MG63 (cell line): ENCODE measurements at places on chromosomes 5 and 9. TPM values are rescaled to one million over a fixed set of nuclear protein-coding genes. Genes with fewer than 3 reads are reported as not detected.
A peak's percentile ranks its signal among the peaks of the same experiment; 100 is the strongest.

The RLN1 gene
- not detected in 2 replicates for total RNA-seq

The HRH2 gene
- total RNA-seq: not detected in 2 replicates

DNA sequence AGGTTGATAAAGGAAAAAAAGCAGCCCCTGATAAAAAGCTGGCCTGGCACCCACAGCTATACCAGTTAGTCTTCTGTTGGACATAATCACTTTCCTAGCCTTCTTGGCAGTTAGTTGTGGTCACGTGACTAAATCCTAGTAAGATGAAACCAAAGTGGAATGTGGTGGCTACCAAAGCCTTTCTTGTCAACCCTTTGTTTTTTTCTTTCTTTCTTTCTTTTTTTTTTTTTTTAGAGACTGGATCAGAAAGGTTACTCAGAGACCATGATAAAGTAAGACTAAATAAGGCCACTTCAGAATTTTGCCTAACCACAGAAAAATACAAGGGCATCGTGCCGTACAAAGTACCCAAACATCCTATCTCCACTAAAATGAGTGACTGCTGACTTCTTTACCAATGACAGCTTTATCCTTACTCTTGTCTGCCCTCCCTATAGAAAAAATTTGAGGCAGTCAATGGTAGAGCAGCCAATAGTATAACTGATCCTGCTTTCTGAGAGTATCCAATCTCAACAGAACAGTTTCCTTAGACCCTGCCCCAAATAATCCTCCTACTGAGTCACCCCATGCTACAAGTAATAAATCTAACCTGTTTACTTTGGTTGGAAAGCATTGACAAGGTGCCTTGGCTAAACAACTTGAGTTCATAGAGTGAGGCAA, 14.2 kb upstream of the KIF27 start:
- DNase-seq: peak; percentile 24

GRCh38 chr5:109351988-109352864, 57.5 kb downstream of the PJA2 start:
- no peak for DNase-seq

The PRSS3 gene
- total RNA-seq: not detected in 2 replicates

- DNase-seq: no peak
Observed at GRCh38 chr5:169978714-169979113, 1.6 kb downstream of the INSYN2B start.

The PCDHAC1 gene
- not detected in 2 replicates for total RNA-seq

The PCSK5 gene
- 0.13 TPM in 1 of 2 replicates, not detected in the other for total RNA-seq

DNA sequence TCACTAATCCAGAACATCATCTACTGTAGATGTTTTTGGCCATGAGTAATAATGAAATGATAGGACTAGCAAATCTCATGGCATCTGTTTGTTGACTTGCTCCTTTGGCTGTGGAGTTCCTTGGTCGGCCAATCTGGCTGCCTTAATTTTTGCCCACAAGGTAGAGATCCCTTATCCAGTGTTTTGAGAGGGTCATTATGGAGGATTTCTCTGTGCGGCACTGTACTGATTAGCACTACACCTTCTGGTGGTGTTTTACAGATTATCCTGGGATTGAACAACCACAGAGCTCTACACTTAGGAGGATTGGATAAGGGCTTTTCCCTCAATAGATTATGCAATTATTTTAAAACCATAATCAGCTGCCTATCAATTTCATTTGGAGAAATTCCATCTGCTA, 3.2 kb upstream of the ENHO start:
- no peak for DNase-seq

The MOB3B gene
- total RNA-seq: not detected in 2 replicates

DNA sequence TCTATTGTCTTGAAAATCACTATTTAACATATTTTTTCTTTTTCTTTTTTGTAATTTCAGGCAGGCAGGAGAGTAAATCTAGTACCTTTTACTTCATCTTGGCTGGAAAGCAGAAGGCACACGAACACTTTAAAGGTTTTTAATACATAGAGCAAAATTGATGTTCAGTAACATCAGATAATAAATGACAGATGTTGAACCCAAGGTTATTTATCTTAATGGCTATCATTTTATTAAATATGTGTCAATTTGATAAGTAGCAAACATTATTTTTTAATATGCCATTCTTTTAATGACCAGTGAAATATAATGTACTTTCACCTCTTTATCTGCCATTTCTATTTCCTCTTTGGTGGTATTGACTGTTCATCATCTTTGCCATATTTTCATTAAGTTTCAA, 381.2 kb downstream of the ARHGEF28 start:
- DNase-seq: no peak

DNA sequence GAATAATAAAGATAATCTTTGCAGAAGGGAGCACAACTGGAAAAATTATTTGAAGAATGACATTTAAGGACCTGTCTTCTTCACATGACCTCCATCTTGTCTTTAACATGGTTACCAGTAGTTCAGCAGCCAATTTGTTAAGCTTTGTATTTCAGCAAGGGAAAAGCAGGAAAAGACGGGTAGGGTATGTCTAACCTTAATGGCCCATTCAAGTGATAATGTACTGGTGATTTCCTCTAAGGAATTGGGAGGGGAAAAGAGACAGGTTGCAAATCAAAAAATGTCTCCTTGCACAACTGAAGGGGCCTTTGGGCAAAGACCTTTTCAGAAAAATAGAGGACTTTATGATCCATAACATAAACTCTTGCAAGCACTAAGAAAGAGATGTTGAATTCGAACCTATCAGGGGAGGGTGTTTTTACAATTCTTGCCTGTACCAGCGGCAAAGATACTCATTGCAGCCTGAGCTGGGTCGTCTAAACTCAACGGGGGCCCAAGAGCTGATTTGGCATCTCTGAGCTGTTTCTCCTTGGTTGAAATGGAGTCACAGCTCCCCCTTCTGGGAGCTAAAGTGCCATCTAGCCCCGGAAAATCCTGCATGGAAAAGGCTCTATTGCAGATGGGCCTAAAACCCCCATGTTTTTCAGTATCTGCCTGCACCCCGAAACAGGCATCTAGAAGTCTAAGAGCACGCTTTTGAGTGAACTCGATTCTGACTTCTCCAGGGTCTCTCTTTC, 3.8 kb downstream of the BRINP1 start:
- peak; percentile 20 for DNase-seq

GRCh38 chr5:176629853-176630680, at the start of the genes EIF4E1B and SNCB:
Gene EIF4E1B, plus strand, starts transcription at chr5:176630675. Its CDS starts 12,113 bp downstream, at chr5:176642788.
Gene SNCB, minus strand, starts transcription at chr5:176630534. Its CDS starts 880 bp downstream, at chr5:176629654.
- DNase-seq: peak; percentile 76

DNA sequence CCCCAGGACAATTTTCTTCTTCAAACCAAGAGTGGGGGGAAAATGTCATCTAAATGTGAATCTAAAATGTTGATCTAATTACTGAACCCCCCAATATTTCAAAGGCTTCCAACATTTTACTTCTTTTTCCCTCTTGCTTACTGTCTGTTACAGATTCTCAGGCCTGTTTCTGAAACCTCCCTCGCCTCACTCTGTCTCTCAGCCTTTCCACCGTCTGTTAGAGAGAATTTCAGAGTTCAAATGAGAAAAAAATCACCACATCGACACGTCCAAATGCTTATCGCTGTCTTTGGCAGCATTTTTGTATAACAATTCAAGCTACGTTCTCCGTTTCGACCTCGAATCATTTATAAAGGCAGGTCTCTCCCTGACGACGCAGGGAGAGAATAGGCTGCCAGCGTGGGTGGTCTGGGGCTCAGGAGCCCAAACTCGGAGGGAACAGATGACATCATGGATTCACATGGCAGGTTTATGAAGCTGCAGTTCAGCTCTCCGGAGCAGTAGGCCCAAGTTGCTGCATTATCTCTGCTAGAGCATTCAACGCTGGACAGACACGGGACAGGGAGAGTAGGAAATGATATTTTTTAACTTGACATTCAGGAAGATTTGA, 139.8 kb downstream of the GAS1 start:
- DNase-seq: no peak

The ZMYND19 gene
- total RNA-seq: 19.0 and 33.8 TPM in 2 replicates

The ELOVL7 gene
- 0.07 and 0.13 TPM in 2 replicates for total RNA-seq

DNA sequence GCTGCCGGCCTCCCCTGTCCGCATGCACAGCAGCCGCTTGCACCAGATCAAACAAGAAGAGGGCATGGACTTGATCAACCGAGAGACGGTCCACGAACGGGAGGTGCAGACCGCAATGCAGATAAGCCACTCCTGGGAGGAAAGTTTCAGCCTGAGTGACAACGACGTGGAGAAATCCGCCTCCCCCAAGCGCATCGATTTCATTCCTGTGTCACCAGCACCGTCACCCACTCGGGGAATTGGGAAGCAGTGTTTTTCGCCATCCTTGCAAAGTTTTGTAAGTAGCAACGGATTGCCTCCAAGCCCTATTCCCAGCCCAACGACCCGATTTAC, 75.3 kb downstream of the PIP5K1B start:
- no peak for DNase-seq

The C7 gene
- not detected in 2 replicates for total RNA-seq

DNA sequence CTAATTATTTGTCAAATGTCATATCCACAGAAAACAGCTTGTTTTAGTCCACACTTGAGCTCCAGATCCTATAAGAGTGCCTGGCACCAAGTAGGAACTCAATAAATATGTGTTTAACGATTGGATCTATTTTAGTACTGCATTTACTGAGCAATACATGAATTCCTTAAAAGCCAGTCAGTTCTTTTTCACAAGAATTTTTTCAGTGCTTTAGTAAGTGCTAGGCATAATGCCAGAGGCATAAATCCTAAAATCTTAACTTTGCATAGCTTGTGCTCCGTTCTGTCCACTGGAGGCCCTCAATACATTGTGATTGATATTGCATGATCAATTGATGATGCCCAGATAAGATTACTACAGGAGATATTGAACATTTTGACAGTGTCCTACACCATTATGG, 67.3 kb upstream of the PCSK5 start:
- no peak for DNase-seq

DNA sequence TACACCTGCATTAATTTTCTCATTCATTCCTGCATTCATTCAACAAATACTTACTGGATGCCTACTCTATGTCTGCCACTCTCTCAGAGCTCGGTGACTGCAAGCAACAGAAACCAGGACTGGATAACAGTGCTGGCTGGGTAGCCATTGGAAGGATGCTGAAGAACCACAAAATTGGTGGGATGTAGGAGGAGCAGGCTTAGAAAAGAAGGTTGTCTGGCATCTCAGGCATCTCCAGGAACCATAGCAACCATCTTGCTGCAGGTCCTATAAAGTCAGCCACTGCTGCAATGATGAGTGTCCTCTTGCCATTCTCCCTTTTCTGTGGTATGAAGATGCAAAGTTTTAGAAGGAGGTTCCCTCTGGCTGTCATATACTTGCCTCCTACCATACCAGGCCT, 168.6 kb downstream of the FGF18 start:
- no peak for DNase-seq

DNA sequence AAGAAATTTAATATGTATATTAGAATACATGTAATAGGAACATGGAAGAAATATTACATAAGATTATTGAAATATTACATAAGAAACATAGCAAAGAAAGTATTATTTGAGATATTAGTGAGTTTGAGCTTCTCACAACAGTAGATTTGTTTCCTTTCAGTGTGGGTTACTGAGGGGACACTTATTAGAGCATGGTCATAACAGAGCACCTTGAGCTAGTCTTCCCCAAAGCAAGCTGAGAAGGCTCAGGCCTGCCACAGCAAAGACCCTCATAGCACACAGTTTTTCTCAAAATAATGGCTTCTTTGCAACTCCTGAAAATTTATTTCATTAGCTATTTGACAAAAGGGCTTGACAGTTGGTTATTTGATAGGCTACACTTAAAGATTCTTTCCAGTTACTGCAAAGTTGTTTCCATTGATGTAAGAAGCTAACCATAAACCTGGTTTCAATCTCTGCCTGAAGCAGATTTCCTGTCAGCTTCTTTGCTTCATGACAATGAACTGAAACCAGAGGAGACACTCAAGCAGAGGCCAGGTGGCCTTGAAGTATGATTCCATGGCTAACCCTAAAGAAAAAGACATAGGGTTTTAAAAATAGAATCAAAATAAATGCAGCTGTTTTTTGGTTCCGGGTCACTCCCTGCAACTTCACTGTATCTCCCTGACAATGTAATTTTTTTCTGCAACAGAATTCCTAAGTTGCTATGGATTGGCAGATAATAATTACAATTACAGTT, 68.6 kb downstream of the ERMP1 start:
- DNase-seq: no peak

- DNase-seq: no peak
Observed at GRCh38 chr9:101397746-101398067, 711 bp downstream of the MRPL50 start.

- DNase-seq: no peak
Observed at GRCh38 chr5:95440825-95441224, 49.7 kb downstream of the FAM81B start.

- no peak for DNase-seq
Observed at GRCh38 chr5:124203303-124203702, 543.1 kb downstream of the ZNF608 start.

The DEPDC1B gene
- total RNA-seq: 19.9 and 26.3 TPM in 2 replicates

- DNase-seq: no peak
Observed at GRCh38 chr5:75545131-75545530, 33.4 kb downstream of the POLK start.

- no peak for DNase-seq
Observed at GRCh38 chr5:159053216-159053615, 46.5 kb downstream of the EBF1 start.

The NXNL2 gene
- total RNA-seq: not detected in 2 replicates

GRCh38 chr9:114086607-114087006, 8.5 kb upstream of the AMBP start:
- DNase-seq: no peak

GRCh38 chr5:142013734-142014521, 1.1 kb upstream of the GNPDA1 start:
- peak; percentile 40 for DNase-seq

DNA sequence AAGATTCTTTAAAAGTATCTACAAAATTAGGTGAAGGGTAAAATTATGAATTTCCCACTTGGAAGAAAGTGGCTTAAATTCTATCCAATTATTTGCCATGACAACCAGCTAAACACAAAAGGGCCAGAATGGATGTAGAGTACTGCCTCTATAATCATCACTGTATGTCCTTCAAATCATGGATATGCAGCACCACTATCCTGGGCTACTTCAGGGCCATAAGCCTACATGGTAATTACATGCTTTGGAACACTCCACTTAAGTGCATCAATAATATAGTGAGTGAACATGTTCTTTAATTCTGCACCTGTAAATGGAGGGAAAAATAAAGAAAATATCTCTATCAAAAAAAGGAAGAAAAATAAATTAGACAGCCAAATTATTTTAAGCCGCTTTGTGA, 575.2 kb downstream of the ISL1 start:
- no peak for DNase-seq

DNA sequence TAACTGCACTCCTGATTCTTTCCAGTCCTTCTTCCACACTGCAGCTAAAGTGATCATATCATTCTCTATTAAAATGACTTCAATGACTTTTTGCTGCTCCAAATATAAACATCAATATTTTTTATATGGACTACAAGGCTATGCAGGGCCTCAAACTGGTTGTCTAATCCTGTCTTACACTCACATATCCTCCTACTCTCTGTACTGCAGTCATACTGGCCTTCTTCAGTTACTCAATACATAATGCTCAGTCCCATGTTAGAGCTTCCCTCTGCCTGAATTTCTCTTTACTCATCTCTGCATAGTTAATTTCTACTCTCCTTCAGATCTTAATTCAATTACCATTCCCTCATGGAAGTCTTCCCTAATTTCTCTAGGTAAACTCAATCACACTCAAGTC, 3.4 kb downstream of the MEIKIN start:
- DNase-seq: no peak

The INSL6 gene
- not detected in 2 replicates for total RNA-seq

The RGS3 gene
- 96.9 and 148 TPM in 2 replicates for total RNA-seq

- DNase-seq: no peak
Observed at GRCh38 chr9:110546411-110546871, 33.1 kb downstream of the SVEP1 start.
